ENCODE measurements at places on chromosomes 6 and 20.

GRCh38 chr20:24955045-24955444, 6.0 kb downstream of the CST7 start:
- DNase-seq, result no peak

DNA sequence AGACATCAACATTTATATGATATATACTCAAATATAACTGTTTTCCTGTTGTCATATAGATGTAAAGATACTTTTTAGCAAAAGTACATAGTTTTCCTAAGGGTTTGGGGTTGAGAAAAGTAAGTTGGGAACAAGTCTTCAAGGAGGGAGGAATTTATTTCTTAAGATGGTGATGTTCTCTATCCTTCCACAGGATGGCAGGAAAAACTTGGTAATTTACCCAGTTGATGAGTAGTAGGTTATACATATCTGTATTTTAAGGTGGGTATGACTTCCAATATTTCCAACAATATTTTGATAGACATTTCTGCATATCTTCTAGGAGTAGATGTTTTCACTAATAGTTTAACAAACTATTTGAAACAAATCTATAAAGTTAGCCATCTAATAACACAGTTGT, 254.4 kb downstream of the RIMS1 start:
- DNase-seq, result no peak

- DNase-seq, result no peak
These were observed 64.4 kb downstream of the TMEM242 start for GRCh38 chr6:157258878-157259277.

DNA sequence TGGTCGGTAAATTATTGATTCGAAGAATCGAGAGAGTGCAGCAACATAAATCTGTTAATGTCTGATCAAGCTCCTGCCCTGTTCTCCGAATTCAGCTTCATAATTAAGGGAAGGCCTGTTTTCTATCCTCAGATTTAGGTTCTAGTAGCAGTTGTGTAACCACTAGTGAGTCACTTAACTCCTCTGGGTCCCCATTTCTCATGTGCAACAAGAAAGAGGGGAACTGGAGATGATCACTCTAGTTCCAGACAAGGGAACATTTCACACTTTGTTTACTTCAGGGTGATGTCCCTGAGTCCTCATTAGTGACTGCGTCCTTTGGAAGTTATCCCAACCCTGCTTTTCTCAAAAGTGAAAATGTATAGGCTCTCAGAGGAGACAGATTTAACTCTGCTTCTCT, 68.1 kb upstream of the RNF146 start:
- no peak for DNase-seq

Data from activated CD4-positive, alpha-beta T cell treated with anti-CD3 and anti-CD28 coated beads, Interleukin-2, amount 50 U/mL, for 4 hours (primary cell).